ENCODE measurements at places on chromosomes 3 and 15. TPM values are rescaled to one million over a fixed set of nuclear protein-coding genes. Genes with fewer than 3 reads are reported as not detected.
A peak's percentile ranks its signal among the peaks of the same experiment; 100 is the strongest.

- no peaks in the 10 kb centered on the region for H3K4me1 ChIP-seq
- DNase-seq = no peak
- no peaks in the 10 kb centered on the region for H3K27me3 ChIP-seq
- no peak overlapping the region for H3K27ac ChIP-seq
- no peaks in the 10 kb centered on the region for H3K36me3 ChIP-seq
These were observed 222.7 kb upstream of the NAALADL2 start for GRCh38 chr3:174636451-174636850.

DNA sequence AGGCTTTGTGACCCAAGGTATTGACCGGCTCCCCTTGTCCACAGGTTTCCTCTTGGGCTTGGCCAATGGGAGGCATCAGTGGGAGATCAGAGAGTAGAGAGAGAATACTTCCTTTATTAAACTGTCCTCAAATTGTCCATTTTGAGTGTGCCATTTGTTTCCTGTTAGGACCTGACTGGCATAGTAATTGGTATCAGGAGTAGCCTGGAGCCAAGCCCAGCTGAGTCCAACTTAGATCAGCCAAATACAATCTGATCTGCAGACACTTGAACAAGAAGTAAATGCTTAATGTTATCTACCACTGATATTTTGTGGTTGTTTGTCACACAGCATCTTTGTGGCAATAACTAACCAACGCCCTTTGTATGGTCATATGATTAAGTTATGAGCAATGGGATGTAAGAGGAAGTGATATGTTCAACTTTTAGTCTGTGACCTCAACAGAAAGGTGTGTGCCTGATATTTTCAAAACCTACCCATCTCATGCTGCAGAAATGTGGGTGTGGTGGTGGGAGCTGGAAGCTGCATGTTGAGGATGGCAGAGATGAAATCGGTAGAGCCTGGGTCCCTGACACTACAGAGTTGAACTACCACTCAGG lies 13.3 kb downstream of the MYD88 start:
- DNase-seq = no peak
- H3K4me3 ChIP-seq = no peak overlapping the region
- H3K4me1 ChIP-seq = peaks cover 51% of the 10 kb centered on the region
- no peaks in the 10 kb centered on the region for H3K27me3 ChIP-seq
- peak overlapping the region; percentile 60 for H3K27ac ChIP-seq

Gene SPINK8
- total RNA-seq = not detected

Gene LRTM1
- not detected for total RNA-seq

Gene ACAN
- total RNA-seq = not detected

Gene A4GNT
- not detected for total RNA-seq

Gene CADM2
- 0.38 TPM for total RNA-seq

Measured in activated CD8-positive, alpha-beta T cell treated with anti-CD3 and anti-CD28 coated beads for 36 hours (primary cell).